Activated T-cell treated with anti-CD3 and anti-CD28 coated beads for 4 hours (primary cell): ENCODE measurements at places on chromosomes 3 and 15.

GRCh38 chr3:10164546-10165393, at the start of gene IRAK2:
TSS of gene IRAK2 (plus strand) at chr3:10164919. CDS start at chr3:10164955, 36 bp downstream.
- DNase-seq, result peak; percentile 36

- DNase-seq, result peak; percentile 49
Measured at GRCh38 chr15:63892794-63893441, 59.2 kb upstream of the HERC1 start.

DNA sequence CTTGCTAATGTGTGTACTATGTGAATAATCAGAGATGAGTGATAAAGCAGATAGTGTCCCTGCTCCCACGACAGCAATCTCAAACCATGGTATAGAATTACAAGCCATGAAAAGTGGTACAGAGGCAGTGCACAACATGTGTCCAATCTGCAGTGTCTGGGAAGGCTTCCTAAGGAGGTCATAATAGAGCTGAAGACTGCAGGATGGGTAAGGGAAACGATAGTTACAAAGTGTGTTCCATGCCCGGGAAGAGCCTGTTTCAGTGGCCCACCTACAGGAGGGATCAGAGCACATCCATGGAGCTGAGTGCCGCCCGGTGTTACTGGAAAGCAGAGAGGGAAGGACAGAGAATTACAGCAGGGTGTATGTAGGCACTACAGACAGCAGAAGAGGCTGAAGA, 48.9 kb downstream of the PAK2 start:
- no peak for DNase-seq

DNA sequence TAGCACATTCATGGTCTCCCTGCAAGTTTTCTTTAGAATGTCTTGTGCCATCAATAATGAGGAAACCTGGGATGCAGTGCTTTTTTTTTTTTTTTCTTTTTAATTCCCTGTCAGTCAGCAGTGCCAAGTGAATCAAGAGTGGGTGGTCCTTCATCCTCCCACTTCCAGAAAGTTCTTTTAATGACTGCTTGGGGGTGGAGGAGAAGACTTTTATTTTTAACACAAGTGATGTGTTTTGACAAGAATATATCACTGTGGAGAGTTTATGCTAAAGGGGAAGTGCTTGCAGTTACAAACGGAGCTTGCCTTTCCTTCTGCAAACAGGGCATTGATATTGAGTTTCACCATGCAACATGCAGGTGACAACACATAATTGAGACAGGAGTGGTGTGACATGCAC, 69.7 kb downstream of the CACNA2D3 start:
- no peak for DNase-seq

DNA sequence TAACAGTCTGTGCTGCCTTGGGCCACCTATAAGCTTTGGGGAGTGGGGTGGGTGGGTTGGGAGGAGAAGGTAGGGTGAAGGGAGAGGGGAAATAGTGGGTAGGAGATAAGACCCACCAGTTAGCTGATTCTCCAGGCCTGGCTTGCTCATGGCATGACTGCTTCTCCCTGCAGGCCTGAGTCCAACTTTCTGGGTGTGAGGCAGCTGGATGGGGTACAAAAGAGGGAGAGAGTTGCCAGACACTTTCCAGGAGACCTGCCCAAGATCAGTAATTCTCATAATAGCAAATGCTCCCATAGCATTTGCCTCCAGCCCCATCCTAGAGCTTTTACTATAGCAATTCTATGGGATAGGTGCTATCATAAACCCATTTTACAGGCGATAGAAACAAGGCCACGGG, 7.7 kb downstream of the CGNL1 start:
- DNase-seq, result no peak
